Nephron progenitor cell (in vitro differentiated cells): ENCODE measurements at places on chromosomes 1 and 21.

DNA sequence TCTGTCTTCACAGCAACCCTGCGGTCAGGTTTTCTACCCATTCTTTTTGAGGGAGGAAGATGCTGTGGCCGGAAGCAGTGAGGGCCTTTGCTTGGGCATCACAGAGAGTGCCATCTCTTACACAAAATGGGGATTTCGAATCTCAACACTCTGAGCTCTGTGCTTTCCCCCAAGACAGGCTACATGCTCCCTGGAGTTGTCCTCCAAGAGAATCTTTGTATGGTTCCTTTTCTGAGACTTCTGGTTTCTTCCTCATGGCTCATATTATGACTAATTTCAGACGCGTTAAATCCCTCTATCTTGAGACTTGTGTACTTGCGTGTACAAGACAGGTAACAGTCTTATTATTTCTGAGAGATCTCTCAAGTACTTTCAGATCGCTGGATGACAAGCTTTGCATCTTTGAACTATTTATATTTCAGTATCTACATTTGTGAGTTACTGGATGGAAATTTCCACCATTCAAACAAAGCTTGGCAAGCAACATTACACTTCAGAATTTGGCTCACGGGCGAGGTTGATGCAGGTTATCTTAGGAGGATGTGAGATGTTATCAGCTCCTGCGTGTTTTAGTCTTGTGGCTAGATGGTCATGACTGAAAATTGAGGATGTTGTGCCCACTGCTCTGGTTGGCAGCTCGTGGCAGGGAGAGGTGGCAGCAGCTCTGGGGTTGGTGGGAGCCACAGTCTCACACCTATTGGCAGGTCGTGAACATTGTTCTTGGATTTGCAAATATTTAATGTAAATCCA is 19.4 kb downstream of the ABCG1 start:
- peaks cover 14% of the 10 kb centered on the region for H3K27me3 ChIP-seq
- H3K36me3 ChIP-seq = no peaks in the 10 kb centered on the region
- no peak overlapping the region for H3K27ac ChIP-seq
- H3K4me3 ChIP-seq = no peak overlapping the region

DNA sequence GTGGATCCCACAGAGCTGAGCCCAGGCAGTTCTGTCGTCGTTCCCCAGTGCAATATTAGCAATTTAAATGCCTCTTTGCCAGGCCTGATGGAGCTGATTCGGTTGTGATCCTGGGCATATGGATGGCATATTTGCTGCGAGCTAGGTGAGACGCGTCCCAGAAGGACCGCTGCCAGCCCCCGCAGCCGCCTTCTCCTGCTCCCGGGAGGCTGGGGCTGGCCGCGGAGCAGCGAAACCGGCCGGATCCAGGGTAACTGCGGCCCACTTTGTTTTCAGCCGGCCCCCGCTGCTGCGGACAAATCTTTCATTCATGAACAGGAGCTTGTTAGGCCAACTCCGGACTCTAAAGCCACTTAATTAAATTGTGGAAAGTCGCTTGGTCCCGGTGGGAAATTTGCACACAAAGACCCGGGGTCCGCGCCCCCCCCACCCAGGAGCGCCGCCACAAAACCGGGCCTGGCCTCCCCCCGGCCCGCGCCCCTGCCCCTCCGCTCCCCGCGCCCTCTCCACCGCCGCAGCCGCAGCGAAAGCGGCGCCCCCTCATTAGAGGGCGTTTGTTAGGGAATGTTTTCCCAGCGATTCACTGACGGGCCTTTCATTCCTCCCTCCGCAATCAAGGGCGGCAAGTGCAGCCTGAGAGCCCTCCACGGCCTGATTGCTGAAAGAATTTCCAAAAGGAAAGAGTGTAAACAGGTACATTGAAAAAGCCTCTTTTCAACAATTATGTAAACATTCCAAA is 383.3 kb downstream of the RRAGC start:
- no peak overlapping the region for H3K27ac ChIP-seq
- DNase-seq = peak; percentile 51
- peak overlapping the region; percentile 82 for H3K4me3 ChIP-seq
- H3K36me3 ChIP-seq = peaks cover 13% of the 10 kb centered on the region

- no peak for DNase-seq
- H3K27me3 ChIP-seq = peaks cover 16% of the 10 kb centered on the region
- no peak overlapping the region for H3K4me3 ChIP-seq
- peaks cover 27% of the 10 kb centered on the region for H3K4me1 ChIP-seq
- no peaks in the 10 kb centered on the region for H3K36me3 ChIP-seq
Measured at GRCh38 chr1:57088653-57089052, 122.8 kb upstream of the C8B start.

DNA sequence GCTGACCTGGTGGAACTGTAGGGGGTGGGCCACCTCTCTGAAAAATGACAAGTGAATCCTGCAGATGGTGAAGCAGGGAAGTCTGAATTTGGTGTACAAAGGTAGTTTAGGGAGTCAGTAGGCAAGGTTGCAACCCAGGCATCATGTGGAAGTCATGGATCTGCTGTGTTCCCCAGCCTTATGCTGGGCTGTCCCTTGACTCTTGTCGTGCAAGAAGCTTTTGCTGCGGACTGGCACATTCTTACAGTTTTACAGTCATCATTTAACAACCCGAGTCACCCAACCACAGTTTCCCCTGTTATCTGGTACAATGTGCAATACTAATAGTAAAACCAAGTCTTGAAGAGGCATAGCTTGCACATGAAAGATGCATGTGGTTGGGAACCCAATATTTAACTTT is 13.2 kb downstream of the RHOU start:
- peaks cover 12% of the 10 kb centered on the region for H3K4me1 ChIP-seq
- peaks cover 21% of the 10 kb centered on the region for H3K36me3 ChIP-seq
- no peak overlapping the region for H3K4me3 ChIP-seq
- DNase-seq = no peak
- peaks cover 15% of the 10 kb centered on the region for H3K27me3 ChIP-seq

DNA sequence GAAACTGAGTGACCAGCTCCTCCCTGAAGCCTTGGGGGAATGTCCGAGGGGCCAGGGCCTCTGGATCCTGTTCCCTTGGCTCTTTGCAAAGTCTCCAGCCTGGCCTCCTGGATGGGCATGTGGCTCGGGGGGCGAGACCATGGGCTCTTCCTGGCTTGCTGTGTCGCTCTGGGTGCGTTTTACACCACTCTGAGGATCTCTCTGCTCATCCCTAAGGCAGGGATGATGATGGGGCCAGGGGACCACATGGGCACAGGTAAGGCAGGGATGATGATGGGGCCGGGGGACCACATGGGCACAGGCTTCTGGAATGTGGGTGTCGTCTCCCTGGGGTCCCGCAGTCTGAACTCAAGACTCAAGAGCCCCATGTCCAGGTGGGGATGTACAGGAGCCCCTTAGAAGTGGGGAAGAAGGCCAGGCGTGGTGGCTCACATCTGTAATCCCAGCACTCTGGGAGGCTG is 17.7 kb downstream of the TP73 start:
- no peak for DNase-seq
- H3K27ac ChIP-seq = no peak overlapping the region
- H3K4me3 ChIP-seq = no peak overlapping the region
